Stimulated activated CD8-positive, alpha-beta memory T cell treated with anti-CD3 and anti-CD28 coated beads, Interleukin-7, amount 100 ng/mL, for 48 hours (primary cell): ENCODE measurements at places on chromosomes 1 and 21.

GRCh38 chr1:210236840-210237409 lies 4.3 kb downstream of the SERTAD4 start:
- DNase-seq: no peak

DNA sequence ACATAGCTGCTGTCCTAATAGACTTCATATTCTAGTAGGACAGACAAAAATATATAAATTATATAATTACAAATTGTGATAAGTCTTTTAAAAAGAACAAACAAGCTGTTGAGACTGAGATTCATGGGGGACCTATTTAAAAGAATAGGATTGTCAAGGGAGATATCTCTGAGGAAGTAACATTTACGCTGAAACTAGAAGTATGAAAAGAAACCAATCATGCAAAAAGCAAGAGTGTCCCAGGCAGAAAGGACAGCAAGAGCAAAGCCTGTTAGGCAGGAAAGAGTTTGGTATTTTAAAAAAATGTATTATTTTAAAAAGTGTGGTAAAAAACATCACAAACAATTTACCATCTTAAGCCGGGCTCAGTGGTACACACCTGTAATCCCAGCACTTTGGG lies 9.1 kb upstream of the METTL13 start:
- no peak for DNase-seq

DNA sequence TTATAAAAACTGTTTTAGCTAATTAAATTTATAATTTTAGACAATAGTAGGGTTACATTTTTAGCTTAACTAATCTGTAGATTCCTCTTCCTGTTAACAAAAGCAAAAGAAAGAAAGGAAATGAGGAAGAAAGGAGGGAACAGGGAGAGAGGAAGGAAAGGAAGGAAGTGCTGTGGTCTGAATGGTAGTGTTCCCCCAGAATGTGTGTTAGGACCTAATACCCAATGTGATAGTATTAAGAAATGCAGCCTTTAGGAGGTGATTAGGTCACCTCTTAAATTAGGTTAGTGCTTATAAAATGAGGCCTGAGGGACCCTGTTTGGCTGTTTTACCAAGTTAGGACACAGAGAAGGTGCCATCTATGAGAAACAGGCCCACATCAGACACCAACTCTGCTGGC lies 136.9 kb upstream of the SAMSN1 start:
- DNase-seq: no peak

GRCh38 chr1:237858992-237859391 lies 31.7 kb downstream of the ZP4 start:
- DNase-seq: no peak

- DNase-seq: no peak
Observed at GRCh38 chr1:69121723-69122122, 446.0 kb upstream of the LRRC7 start.

DNA sequence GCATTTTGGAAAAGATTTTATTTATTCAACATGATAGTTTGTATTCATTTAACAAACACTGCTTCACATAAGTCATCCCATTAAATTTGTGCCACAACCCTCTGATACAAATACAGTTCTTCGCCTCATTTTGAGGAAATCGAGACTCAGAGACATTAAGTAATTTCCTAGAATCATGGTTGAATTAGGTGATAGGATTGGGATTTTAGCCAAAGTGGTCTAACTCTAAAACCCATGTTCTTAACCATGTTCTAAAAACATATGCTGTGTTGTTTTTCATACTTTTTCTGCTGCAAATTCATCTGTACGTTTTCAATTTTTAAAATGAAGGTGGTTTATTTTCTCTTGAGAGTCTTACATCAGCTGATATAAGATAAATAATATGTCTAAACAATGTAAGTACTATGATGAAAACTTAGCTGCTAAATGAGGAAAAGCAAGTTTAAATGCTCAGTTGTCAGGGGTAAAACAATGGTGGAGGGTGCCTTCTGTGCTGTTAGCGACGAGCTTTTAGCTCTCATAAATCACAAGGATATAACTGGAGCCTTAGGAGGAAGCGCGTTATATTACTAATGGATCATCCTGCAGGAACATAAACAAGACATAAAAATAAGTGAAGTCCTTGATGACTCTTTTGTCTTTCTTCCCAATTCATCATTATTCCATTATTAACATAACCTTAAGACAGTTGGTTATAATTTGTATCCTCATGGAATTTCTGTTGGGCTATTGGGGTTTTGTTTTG lies 97.7 kb downstream of the CACHD1 start:
- DNase-seq: no peak

DNA sequence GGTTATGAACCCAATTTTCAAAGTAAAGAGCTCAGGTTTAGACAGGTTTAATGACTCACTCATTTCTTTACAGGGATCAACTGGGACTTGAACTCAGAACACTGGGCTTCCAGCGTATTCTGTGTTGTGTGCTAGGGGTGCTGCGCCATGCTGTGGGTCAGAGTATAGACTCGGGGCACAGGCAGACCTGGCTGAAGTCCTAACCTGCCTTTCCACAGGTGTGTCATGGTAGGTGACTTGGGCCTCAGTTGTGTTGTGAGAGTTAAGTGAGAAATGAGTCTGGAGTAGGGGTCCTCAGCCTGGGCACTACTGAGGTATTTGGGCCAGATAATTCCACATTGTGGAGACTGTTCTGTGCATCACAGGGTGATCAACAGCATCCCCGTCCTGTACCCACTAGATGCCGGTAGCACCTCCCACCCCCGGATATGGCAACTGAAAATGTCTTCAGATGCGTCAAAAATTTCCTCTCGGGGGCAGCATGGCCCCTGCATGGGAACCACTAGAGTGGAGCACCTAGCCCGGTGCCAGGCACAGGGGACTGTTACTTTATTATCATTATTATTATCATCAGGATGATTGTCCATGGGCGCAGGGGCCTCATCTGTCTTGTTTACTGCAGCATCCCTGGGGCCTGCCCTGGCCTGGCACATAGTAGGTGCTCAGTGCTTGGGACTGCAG lies 575.5 kb downstream of the PTPRU start:
- no peak for DNase-seq

DNA sequence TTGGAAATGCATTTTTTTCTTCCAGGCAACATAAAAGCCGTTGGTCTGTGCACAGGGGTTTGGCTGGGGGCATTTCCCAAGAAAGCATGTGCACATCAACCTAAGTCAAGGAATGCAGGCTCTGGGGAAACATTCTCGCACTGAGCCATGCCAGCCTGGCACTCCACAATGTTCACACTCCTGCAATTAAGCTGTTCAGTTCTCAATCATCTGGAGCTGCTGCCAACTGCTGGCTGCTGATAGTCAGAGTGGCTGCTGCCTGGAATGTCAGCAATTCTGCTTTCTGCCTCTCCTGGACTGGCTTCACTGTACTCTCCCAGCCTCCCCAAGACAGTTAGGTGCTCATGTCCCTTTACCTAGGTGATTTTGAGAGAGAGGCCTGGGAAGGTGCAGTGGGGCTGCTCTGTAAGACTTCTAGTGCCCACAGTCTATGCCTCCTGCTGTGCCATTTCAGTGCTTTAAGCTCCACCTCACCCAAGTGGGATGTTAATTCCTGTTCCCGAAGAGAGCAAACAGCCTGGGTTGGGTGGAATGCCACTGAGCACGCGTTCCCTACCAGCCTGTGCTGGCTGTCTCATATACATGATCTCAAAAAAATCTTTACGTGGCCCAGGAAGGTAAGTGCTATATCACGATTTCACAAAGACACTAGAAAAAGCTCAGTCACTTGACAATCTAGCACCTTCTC lies 131.7 kb downstream of the BRINP2 start:
- DNase-seq: no peak

DNA sequence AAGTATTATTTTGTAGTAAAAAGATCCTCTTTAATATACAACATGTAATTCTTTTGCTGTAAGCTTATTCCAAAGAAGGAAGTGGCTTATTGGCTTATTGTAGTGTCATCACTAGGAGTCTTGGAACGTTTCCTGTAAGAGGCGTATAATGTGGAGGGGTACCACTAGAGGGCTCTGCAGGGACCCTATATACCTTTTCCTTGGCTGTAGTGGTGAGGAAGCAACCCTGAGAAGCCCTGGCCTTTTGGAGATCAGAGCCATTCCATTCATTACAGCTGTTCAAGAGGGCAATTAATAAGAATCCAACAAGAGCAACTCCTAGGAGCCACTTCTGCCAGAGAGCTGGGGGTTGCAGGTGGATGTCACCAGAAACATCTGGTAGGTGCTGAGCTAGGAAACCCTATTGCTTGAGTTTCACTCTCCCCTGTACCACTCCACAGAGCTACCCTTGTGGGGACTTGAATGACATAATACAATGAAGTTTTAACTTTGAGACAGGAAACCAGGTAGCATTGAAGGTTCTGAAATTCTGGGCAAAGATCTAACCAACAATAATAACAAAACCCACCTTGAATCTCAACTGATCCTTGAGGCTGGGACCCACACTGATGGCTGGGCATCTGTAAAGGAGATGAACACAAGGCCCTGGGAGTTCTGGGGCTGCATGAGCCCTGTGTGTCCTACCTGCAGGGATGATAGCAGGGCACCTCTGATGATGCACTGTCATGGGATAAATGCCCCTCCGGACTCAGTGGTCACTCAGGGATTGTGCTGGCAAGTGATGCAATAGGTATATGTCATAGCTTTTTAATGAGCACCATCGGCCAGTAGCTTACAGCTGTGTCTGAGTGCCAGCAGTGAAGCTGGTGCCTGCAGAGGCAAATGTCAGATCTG lies 160.2 kb upstream of the COA6 start:
- DNase-seq: no peak

- no peak for DNase-seq
Observed at GRCh38 chr1:37509181-37509580, 5.4 kb downstream of the MEAF6 start.

GRCh38 chr1:225319871-225320270 lies 108.0 kb downstream of the LBR start:
- no peak for DNase-seq

DNA sequence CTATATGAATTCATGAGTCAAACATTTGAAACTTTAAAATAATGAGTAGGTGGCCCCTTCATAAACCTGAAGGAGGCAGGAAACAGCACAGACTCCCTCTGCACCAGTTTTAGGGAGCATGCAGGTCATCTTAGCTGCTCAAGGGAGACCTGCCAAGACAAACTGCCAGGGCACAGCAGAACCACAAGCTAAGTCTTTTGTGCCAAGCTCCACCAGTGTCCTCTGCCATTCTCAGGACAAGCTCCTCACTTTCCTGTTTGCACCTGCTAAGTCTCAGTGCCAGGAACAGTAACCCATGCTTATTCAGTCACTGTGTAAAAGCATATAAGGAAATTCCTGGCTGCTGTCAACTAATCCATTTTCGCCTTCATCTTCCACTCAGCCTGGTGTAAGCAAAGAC lies 368.9 kb downstream of the SEC16B start:
- DNase-seq: no peak

- no peak for DNase-seq
Observed at GRCh38 chr1:108047085-108047484, 82.1 kb upstream of the VAV3 start.

DNA sequence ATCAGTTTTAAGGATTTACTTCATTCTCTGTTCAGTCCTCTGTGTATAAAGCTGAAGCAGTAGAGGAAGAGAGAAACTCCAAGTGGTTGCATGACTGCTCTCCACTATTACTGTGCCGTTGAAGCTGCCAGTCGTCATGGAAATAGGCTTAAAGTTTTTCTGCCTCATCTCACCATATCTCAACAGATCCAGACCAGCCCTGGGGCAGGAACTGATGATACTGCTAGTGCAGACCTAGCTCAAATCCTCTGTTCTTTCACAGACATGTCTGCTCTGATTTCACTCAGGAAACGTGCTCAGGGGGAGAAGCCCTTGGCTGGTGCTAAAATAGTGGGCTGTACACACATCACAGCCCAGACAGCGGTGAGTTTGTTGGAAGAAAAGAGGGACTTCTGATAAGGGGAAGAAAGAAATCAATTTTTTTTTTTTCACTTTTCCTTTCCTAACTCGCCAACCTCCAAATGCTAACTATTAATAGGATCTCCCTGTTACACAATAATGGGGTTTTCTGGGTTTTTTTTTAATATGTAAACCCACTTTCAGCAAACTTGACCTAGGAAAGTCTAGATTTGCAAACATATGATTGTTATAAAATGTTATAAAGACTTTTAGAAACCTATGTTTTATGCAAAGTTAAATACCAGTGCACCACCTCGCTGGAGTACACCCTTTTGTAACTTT lies 22.2 kb upstream of the STRIP1 start:
- no peak for DNase-seq

- no peak for DNase-seq
Observed at GRCh38 chr1:233518344-233518743, 95.6 kb upstream of the KCNK1 start.

GRCh38 chr1:155978325-155978972 lies at the start of gene ARHGEF2:
Gene ARHGEF2, minus strand, starts transcription at chr1:155978547. Its CDS starts 120 bp downstream, at chr1:155978427.
- peak; percentile 85 for DNase-seq

DNA sequence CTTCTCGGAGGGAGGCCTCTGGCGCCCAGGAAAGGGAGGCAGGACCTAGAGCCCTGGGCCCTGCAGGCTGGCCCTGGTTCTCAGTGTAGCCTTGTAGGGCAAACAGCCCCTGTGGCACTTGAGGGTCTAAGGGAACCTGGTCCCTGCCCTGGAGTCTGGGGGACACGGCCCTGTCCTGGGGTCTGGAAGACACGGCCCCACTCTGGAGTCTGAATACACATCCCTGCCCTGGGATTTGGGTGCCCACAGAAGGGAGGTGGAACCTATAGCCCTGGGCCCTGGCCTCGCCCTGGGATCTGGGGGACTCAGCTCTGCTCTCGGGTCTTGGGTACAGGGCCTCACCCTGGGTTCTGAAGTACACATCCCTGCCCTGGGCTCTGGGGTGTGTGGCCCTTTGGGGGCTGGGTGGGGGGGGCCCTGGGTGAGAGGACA lies 97.9 kb downstream of the OBSCN start:
- DNase-seq: no peak

DNA sequence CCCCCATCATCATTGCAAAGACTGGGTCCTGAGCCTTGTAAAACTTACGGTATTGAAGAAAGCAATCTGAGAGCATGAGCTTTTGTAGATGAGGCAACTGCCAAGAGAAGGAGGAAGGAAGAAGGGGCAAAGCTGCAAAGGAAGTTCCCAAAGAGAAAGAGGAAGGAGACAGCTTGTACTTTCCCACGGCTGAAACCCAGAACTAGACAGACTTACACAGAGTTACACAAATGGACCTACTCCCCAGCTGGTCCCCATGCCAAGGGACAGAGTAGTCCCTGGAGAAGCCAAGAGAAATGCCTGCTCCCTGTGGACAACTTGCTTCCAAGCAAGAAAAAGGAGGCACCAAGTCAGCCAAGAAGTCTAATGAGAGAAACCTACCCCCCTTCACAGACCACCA lies 22.6 kb downstream of the SLC5A9 start:
- DNase-seq: no peak
